ENCODE measurements at places on chromosomes 5 and 9.
A peak's percentile ranks its signal among the peaks of the same experiment; 100 is the strongest.

DNA sequence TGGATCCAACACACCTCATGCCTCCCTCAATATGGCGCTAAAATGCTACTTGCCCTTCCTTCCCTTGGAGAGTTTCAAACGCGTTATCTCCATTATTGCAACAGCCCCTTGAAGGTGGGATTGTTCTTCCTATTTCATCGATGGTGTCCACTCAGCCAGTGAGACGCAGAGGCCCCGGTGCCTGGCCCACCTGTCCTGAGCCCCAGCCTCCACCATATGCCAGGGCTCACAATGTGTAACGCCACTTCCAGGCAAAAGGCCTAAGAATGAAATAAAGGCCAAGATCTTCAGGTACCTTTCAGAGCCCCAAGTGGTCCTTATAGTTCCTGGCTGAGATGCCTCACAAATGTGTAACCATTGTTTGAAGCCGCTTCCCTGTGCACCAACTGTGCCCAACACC is 170.7 kb upstream of the PHYKPL start:
- DNase-seq: no peak

- no peak for DNase-seq
Observed at GRCh38 chr5:127936439-127936972, 147.1 kb upstream of the SLC12A2 start.

DNA sequence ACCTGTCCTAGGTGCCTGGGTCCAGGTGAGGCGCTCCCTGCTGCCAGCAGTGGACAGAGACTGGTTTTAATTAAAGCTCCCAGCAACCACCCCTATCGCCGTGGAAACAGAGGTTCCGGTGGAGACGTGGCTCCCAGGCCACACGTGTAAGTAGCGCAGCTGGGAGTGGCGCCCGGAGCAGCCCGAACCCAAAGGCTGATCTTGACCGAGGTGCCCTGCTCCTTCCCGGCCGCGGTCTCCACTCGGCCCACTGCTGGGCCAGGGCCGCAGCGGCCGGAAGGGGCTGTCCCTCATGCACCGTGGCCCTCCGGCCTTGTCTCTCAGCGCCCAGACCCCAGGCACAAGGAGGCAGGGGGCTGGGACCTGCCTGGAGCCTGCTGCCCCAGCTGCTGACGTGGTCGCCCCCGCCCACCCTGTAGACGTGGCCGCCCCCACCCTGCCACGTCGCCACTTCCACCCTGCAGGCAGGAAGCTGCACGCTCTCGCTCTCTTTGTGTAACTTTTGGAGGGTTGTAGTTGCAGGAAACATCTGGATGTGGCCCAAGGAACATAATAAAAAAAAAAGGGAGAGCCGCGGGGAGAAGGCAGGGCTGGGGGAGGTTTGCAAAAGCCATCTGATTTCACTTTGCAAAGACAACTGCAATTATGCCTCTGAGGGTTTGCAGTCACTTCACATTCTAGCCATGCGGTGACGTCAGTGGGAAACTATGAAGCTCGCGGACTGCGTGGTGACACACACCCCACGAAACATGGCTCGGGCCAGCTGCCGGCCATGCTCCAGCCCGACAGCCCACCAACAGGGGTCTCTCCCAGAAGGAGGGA is 129.9 kb downstream of the RXRA start:
- peak; percentile 71 for DNase-seq

- no peak for DNase-seq
Observed at GRCh38 chr9:31840702-31841101, 543.7 kb upstream of the ACO1 start.

- DNase-seq: no peak
Observed at GRCh38 chr9:20319241-20319640, 303.1 kb downstream of the MLLT3 start.

- DNase-seq: no peak
Observed at GRCh38 chr5:179154991-179155955, 95.1 kb downstream of the ZNF354C start.

- DNase-seq: no peak
Observed at GRCh38 chr5:121726991-121727390, 124.7 kb upstream of the FTMT start.

DNA sequence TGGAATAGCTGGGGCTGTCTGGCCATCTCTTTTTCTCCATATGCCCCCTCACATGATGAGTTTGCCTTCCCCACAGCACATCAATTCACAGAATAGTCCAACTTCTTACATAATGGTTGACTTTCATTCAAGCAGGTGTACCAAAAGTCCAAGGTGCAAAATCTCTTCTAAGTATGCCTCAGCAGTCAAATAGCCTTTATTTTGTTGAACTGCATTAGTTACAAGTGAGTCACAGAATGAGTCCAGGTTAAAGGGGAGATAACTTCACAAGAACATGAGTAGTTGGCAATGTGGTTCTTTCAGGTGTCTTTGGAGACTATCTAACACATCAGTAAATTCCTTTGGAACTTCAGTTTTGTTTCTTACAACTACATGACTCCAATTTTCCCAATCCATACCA is 672.5 kb downstream of the PRELID2 start:
- DNase-seq: no peak

- peak; percentile 37 for DNase-seq
Observed at GRCh38 chr5:142977363-142978051, 207.3 kb downstream of the ARHGAP26 start.

DNA sequence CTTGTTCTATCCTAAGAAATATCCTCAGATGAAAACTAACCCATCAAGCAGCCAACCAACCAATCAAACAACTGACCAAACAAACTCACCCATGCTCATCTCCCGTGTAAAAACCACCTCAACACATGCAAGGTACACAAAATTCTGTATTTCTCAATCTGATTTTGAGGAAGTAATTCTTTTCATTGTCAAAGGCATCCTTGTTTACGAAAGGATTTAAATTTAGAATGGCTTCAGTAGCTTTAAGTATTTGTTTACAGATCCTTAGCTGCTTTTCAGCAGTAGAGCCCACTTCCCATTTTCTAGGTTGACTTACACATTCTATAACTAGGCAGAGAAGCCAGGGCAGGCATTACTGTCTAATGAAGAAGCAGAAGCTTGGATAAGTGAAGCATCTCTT is 78.6 kb downstream of the NTRK2 start:
- DNase-seq: no peak

DNA sequence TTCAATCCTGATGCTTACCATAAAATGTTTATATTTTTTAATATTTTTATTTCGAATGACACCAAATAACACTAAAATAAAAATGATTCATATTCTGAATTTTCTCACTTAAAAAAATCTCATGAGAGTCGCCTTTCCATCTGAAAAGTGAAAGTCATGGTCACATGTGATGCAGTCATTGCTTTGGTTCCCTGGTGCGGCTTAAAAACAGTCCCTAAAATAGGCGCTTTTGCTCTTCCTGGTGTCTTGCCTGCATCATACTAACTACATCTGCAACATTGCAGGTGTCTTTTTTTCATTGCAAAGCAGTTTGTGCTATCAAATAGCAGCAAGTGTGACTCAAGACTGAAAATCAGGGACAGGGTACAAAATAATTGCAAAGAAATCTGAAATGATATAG is 185.2 kb upstream of the NREP start:
- DNase-seq: no peak

DNA sequence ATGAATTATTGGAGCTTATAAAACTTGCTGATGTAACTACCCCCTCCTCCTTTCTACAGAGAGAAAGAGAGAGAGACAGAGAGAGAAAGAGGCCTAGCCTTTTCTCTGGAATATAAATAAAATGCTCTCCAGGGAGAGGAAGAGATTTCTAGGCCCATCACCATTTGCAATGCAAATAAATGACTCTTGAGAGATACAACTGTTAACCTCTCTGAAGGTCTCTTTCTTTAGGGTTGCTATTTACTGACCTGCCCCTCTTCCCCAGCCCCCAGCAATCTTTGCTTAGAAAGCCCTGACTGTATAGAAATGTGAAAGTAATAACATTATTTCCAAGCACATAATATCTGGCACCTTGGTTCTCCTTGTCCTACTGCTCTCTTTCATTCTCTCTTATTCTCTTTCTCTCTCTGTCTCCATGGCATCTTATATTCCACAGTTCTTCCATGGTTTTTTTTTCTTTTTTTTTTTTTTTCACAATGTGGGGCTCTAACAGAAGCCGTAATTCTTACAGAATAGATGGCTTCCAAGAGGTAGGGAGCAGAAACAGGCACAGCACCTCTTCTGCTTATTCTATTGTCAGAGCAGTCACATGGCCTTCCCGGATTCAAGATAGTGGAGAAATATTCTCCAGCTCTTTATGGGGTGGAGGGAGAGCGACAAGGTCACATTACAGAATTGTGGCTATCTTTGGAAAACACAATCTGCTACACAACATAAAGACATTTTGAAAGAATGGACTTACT is 1087.9 kb upstream of the NUDT12 start:
- no peak for DNase-seq

DNA sequence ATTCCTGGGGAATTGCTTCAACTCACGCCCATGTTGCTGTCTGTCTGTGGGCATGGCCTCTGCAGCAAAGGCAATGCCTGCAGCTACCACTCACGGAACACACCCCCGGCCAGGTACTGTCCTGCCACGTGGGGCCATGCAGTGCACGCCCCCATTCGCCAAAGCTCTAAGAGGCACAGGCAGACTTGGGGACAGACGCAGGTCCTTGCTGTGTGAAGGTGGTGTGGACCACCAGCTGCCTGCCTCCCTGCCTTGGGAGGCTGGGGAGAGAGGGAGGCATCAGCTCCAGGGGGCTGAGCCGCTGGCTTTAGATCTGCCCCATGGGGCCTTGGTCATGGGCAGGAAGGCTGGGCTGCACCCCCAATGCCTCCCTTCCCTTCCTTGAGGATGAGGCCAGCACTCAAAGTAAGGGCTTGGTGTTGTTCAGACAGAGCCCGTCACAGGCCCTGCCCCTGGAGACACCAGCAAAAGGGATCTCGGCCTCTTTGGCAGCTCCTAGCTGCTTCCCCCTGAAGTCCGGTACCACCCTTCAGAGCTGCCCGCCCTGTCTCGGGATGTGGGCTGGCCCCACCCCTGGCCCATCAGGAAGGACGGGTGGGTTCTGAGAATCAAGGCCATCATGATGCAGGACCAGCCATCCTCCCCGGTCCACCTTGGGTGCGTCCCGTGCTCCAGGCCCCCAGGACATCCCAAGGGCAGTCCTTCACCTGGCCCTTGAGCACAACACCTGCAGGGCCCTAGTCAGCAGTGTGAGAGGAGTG is 2.3 kb downstream of the GRIN1 start:
- no peak for DNase-seq

DNA sequence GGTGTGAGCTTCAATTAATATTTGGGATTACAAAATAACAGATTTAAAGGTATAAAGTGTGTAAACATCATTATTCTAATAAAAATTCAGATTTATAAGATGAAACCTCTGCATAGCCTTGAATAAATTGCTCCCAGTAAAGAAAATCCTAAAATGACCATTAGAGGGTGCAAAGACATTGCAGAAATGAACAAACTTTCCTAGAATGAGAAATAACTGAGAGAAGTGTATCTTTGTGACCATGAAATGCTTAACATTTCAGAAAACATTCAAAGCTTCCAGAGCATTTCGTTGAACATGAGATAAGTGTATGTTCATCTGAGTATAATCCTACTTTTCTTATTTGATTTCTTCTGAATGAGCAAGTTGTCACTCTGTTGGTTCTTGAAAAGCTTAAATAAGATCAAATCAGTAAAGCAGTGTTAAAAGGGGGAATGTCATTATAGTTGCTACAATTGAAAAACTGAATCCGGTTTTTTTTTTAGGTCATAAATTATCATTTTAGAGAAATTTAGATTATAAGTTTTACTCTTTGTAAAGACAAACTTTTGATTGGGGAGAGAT is 24.7 kb upstream of the NUDT12 start:
- DNase-seq: no peak

DNA sequence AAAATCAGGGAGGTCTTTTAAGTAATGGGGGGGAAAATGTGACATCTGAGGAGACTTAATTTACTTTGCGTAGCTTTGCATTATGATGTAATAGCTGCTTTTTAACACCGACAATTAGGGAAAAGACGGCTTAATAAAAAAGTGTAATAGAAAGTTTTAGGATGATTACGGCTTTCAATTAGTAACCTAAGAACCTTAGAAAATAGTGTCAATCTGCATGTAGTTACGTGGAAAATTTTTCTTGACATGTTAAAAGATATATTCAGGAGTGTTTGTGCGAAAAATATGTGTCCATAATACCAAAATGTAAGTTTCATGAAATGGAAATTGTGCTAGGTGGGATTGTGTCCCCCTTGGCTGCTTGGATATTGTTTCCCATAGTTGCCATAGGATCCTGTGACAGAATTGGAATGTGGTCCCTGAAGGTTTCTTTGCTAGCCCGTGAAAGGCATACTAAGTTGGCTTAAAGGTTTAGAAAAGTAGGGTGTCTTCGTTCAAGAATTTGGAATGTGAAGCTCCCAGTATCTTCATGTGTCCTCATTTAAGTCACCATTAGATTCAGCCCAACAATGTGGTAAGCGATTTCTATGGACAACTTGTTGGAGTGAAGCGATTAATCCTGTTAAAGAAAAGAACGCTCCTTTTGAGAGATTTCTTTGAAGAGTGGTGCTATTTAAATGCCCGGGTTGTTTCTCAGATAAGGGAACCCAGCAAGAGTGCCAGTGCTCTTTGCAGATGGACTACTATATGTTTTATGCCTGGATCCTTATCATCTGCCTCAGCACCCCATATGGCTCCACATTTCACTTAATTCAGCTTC is 2.0 kb downstream of the RGMB start:
- DNase-seq: no peak

GRCh38 chr9:90943341-90943740 is 141.7 kb downstream of the SYK start:
- DNase-seq: no peak

GRCh38 chr9:91119142-91119541 is 242.6 kb downstream of the AUH start:
- DNase-seq: no peak

- no peak for DNase-seq
Observed at GRCh38 chr5:66113160-66113559, 30.9 kb upstream of the SREK1 start.

- no peak for DNase-seq
Observed at GRCh38 chr5:96714951-96715451, 52.8 kb downstream of the CAST start.

- DNase-seq: no peak
Observed at GRCh38 chr9:112078432-112078831, 96.7 kb downstream of the SUSD1 start.

GRCh38 chr5:180343831-180344695 is 9.1 kb downstream of the GFPT2 start:
- DNase-seq: no peak

DNA sequence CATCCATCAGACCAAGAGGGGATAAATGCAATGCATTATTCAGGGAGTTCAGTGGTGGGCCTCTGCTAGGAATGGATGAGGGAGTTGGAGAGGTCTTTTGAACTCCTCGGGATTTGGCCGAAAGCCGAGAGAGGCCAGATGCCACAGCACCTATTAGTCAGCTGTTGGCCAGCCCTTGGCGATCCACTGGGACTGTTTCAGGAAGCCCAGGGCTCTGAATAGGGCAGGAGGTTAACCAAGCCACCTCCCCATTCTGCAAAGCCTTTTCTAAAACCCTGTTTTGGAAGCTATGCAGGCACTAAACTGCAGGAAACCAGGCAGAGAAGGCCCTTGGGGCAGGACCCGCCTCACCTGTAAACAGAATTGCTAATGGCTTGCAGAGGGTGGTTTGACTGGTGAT is 37.8 kb downstream of the ASTN2 start:
- no peak for DNase-seq

- no peak for DNase-seq
Observed at GRCh38 chr5:67407979-67408378, 211.4 kb upstream of the CD180 start.
